Midbrain (tissue), 1 donor: ENCODE measurements at places on chromosomes 3 and 15.

DNA sequence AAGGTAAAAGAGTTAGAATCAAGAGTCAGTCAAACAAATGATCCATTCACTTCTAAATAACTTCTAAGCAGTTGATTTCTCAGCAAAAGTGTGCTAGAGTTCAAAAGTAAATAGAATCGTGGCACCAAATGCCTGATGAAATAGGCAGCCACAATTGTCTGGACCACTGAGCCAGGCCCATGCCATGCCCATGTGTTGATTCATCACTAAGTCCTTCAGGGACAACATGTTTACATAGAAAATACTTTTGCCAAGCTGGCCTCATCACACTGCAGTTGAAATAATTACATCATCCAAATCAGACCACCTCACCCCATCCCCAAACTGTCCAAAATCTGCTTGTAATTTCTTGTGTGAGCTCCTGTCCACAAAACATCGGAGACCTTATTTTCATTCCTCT is 216.3 kb downstream of the IGSF11 start:
- DNase-seq = no peak

DNA sequence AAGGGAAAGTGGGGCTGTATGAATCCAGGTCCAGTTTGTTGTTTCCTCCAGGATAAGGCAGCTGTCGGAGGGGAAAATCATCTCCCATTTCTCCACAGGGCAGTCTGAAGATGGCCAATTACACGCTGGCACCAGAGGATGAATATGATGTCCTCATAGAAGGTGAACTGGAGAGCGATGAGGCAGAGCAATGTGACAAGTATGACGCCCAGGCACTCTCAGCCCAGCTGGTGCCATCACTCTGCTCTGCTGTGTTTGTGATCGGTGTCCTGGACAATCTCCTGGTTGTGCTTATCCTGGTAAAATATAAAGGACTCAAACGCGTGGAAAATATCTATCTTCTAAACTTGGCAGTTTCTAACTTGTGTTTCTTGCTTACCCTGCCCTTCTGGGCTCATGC is 911 bp downstream of the CCRL2 start:
- DNase-seq = no peak

DNA sequence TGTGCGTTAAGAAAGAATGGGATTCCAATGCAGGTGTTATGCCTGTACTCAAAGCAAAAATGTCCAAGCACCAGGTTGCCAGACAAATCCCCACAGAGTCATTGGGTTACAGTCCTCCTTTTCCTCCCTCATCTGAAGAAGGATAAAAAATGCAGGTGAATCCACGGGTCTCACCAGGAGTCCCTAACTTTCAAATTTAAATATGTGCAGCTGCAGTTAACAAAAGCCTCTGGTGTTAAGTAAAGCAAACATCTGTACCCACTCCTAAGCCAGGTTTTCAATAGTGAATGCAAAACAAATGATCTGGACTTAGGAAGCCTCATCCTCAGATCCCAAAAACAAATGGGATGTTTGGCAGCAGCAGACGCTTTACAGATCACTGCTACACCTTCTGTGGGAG is 70.4 kb upstream of the SETMAR start:
- no peak for DNase-seq

DNA sequence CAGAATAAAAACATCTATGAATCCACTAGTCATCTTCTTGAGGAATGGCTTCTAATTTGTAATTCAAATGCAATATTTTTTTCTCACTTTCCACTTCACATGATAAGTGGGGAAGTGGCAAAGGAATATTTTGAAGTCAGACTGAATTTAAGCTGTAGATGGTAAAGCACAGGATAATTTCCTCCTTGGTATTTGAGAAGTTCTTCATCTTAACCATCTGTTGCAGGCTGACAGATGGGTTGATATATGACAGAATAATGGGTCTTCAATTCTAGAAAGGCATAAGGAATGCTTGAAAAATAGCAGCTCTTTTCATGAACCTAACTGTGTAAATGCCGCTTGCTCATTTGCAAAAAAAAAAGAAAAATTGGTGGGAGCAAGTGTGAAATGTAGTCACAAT is 66.5 kb upstream of the SNTN start:
- DNase-seq = no peak

DNA sequence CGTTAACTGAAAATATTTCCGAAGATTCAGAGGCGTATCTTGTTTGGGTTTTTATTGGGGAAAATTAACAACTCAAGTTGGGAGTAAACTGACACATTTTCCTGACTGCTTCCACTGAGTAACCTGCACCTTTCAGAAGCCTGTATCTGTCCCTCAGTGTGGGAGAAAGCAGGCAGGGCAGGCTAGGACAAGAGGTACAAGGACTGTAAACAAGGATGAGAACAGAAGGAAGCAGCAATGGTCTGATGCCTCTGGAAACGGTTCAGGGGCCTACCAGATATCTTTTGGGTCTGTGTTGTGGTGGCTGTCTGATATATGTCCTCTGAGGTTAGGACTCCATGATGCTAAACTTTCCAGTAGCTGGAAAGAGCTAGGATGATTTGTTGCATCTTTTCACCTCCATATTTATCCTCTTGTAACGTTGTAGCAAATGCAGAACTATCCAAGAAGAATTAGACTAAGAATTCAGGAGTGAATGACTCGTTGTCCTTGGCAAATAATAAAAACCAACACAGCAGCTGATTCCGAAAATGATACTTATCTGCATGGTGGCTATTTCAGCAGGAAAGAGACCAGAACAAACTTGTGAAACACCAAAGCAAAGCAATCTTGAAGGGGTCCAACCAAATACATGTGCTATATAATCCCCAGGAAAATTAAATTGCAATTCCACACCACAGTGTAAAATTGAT is 195.9 kb upstream of the ICE2 start:
- DNase-seq = no peak

DNA sequence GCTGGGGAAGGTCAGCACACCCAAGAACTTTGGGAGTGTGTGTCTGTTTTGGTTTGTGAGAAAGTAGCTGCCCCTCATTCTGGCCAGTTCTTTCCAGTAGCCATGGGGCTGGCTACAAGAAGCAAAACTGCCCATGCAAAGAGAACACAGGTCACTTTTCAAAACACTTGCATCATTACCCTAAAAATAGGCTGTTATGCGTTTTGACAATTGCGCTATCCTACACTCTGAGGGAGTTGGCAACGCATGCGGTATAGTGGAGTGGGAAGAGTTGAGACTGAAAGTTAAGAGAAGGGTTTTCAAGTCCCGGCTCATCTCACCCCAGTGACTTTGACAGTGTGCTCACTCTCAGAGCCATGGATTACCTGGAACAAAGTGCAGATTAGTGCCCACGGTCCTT is 41.8 kb upstream of the MYZAP start:
- no peak for DNase-seq

- DNase-seq = no peak
These were observed 34.2 kb upstream of the BCL2L10 start for GRCh38 chr15:52146776-52147175.

DNA sequence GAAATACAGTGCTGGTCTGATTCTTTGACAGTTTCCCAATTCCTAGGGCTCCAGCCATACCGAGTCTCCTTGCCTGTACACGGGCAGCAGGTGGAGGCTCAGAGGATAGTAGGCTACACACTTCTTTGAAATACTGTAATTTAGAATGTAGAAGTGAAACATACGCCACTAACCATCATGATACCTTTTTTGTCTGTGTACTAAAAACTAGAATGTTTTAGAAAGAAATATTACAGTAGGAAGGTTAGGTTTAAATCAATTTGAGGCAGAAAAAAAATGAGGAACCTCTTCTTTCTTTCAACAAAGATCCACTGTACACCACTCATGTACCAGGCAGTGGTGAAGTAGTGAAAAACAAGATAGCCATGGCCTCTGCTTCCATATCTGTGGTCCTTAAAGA is 354.7 kb downstream of the MCTP2 start:
- DNase-seq = no peak

GRCh38 chr15:99564221-99565048 is 1.3 kb upstream of the MEF2A start:
- DNase-seq = peak; percentile 78

DNA sequence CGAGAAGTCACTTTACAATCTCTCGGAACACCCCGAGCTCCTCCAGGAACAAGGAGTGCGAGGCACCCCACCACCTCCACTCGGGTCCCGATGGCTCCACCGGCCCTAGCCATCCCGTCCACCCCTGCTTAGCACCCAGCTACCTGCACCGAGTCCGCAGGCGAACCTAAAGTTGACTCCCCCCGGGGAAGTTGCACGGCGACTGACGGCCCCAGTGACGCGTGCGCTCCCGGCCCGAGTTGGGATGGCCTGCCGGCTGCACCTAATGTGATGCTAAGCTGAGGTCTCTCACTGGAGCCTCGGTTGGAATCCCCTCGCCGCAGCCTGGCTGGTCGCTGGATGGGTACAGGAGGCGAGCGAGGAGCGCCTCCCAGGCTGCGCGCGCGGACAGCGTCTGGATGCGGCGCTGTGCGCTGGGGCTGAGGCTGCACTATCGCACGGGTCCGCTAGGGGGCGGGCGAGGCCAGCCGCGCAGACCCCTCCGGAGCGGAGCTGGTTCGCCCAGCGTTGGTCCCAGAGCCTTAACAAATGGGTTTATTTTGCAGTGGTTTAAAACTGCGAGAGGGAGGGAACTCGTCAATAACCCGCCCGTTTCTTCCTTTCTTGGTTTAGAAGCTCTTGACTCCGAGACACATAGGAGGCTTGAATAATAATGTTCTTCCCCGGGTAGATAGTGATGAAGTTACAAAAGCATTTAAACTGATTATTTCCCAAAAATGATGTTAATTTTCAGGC is at the start of gene OXTR:
Gene OXTR, minus strand, starts transcription at position 526 of the 735 bp plus-strand sequence. CDS start 1,426 bp downstream, outside the sequence.
- DNase-seq = peak; percentile 84

DNA sequence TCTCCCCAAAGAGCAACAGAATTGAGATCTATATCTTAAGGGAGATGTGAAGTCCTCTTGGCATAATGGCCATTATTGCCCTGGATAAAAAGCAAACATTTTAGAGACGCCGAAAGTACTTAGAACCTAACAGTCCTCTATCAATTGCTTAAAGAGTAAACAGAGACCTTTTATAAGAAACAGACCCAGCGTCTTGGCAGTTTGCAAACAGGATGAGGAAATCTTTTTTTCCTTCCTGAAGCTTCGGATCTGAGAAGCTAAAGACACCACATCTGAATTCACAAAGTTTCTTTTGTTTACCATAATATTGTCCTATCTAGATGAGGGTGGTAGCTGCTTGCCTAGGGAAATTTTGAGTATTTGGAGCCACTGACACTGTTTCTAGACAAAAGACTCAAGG is 59.9 kb upstream of the LIMD1 start:
- DNase-seq = no peak

DNA sequence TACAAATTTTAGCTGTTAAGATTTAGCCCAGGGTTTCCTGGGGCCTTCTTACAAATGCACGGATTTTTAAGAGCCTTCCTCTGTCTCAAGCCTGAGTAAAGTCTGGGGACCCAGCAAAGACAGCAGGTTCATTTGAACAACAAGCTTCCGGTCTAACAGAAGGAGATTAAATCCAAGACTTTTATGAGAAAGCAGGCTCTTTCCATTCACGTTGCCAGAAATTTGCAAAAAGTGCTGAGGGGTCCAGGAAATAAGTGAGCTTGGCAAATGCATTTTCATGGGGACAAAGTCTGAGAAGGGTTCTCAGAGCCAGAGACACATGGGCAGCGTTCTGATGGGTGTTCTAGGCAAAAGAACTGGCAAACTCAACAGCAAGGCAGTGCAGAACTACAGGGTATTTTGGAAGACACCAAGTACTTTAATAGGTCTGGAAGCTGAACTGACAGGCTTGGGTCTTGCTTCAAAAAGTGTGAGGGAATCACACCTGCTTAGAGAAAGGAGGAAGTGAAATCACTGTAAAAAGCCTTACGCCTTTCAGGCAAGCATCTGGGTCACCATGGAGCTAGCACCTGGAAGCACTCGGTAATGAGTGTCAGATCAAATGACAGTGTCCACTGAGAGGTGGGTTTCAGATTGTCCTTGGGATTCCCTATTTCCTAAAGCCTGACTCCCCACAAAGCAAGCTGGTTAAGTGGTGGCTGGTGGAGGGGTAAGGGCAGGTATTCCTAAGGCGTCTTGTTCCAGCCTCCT is 115.8 kb upstream of the ARHGEF3 start:
- DNase-seq = no peak

- no peak for DNase-seq
These were observed 32.1 kb downstream of the HERC2 start for GRCh38 chr15:28289694-28290463.

DNA sequence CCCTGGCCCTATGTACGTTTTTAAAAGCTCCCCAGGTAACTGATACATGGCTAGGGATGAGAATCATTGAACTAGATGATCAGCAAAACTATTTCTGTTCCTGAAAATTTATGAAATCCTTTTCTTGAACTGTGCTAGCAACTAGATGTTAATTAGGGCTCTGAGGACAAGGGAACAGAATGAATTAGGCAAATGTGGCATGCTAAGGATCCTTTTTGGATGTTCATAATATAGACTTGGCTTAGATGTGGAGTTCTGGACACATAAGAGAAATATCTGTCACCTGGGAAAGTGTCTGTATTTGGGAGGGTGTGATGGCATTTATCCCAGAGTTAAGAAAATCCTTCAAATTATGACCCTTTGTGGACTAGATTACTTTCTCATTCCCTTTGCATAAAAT is 71.2 kb downstream of the RSRC1 start:
- no peak for DNase-seq

GRCh38 chr3:16841041-16841753 is 43.6 kb upstream of the PLCL2 start:
- DNase-seq = no peak

DNA sequence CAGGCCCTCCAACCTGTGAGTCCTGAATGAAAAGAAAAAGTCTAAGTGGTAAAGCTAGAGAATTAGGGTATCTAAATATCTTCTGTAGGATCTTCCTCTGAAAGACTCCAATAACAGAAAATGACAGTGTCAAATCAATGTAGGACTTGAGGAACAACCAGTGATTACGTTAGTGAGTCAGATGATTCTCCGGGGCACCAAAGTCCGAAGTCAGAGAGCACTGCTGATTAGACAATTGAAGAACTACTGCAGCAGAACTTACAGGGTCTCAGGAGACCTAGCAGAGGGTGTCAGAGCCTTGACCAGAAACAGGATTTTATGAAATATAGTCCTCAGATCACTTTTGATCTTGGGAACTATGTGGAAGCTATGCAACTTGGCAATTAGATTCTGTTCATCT is 605.8 kb downstream of the EPHA3 start:
- DNase-seq = no peak

- DNase-seq = peak; percentile 78
These were observed 238.8 kb downstream of the OPA1 start for GRCh38 chr3:193831495-193832455.

DNA sequence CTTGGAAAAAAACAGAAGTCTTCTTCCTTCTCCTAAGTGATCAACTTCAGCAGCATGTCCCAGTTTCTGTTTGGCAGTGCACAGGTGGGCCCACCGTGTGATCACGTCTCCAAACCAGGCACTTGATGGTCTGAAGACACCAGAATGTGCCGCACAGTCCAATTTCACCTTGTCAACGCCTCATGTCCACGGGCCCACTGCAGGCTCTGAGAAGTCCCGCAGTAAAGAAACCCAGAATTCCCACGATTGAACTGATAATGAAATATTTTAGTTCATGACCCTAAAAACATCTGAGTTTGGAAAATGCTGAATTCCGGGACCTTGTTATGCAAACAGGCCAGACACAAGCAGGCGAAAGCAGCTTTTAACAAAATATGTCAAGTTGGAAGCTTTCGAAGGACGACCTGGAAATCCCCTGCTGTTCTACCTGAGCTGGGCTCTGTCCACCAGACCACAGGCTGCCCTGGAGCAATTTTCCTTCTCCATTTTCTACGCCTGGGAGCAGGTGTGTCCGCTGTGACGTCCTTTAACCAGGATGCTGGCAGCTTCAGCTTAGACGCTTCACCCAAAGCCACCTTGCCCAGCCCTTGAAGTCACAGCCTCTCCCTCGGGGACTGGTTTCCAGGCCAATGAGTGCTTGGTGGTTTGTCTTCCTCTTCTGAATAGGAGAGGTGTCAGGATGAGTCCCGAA is 167.8 kb upstream of the IQSEC1 start:
- DNase-seq = no peak
